ENCODE measurements at places on chromosomes 6 and 20. TPM values are rescaled to one million over a fixed set of nuclear protein-coding genes. Genes with fewer than 3 reads are reported as not detected.

GRCh38 chr6:158290659-158291058 lies 21.6 kb upstream of the TULP4 start:
- no peak for DNase-seq
- no peak overlapping the region for H3K4me3 ChIP-seq
- no peaks in the 10 kb centered on the region for H3K27me3 ChIP-seq
- no peaks in the 10 kb centered on the region for H3K4me1 ChIP-seq

Gene MDFI
- total RNA-seq, result 59.4 TPM

GRCh38 chr6:151675746-151676459 lies 131.6 kb upstream of the ESR1 start:
- peaks cover 6% of the 10 kb centered on the region for H3K27me3 ChIP-seq
- peak; percentile 40 for DNase-seq
- H3K4me1 ChIP-seq, result peaks cover 7% of the 10 kb centered on the region
- H3K27ac ChIP-seq, result no peak overlapping the region
- H3K4me3 ChIP-seq, result no peak overlapping the region
- H3K36me3 ChIP-seq, result no peaks in the 10 kb centered on the region

GRCh38 chr20:33007376-33008335 lies at the start of gene BPIFB2:
Gene BPIFB2 (plus strand): TSS chr20:33007704. CDS start chr20:33008575, 871 bp downstream.
- H3K36me3 ChIP-seq, result no peaks in the 10 kb centered on the region
- H3K4me1 ChIP-seq, result no peaks in the 10 kb centered on the region
- H3K27ac ChIP-seq, result no peak within 1 kb of the TSS

Gene HLA-DOA
- 5.6 TPM for total RNA-seq

All from progenitor cell of endocrine pancreas (in vitro differentiated cells).